CD4-positive, alpha-beta T cell treated with Interleukin-17A for 4 hours (primary cell): ENCODE measurements at places on chromosomes 5 and 9.

DNA sequence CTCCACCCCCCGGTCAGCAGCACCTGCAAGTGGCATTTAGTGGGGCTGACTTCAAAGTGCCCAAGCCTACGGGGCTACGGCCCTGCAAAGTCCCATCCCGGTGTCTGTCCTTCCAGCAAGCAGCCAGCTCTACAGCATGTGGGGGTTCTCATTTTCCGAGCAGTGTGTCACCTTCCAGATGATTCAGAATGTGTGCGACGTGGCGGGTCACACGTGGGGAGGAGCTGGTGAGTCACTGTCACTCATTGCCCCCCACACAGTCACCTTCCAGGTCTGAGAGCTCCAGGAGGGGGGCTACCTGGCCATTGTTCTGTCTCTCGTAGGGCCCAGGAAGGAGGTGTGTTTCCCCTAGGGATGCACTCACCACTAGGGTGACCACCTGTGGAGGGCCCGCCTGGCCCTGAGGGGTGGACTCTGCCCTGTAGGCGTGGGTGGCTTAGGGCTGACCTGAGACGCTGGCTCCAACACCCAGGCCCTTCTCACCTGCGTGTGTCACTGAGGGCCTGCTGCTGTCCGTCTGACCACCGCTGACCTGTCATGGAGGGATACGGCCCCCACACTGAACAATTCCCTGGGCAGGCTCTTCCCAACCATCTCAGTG lies 70.2 kb downstream of the SEMA4D start:
- DNase-seq = peak; percentile 83

- no peak for DNase-seq
Measured at GRCh38 chr5:1183424-1184162, 17.8 kb upstream of the SLC6A19 start.

DNA sequence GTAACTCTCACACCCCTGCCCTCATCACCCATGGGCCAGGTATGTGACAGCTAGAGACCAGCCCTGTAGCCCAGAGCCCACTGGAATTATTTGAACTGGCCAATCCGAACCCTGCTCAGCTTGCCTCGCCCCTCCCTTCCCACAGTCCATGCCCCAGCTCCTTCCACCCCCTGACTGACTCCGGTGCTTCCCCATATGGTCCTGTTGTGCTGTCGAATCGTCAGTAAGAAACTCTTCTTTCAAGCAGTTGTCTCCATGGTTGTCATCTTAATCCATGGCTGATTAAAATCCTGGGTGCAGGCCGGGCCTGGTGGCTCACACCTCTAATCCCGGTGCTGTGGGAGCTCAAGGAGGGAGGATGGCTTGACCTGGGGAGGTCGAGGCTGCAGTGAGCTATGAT lies 118.5 kb downstream of the COL23A1 start:
- no peak for DNase-seq

GRCh38 chr5:74355041-74355824 lies 285.3 kb downstream of the ENC1 start:
- no peak for DNase-seq

- no peak for DNase-seq
Measured at GRCh38 chr5:132591145-132591544, 34.4 kb downstream of the RAD50 start.

DNA sequence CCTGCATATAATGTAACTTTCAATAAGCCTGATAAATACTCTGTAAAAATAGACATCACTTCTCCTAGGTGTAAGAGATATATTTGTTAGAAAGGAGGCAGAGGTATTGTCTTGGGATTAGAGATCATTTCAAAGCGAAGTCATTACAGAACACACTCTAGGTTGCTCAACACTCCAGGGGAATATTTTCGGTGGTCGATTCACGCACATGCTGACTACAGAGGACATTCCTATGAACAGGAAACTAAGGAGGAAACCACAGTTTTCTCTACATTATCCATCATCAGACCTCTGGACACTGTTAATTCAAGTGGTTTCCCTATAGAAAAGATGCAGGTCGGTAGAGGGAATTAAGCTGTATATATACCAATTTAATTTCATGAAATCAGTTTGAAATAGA lies 370.0 kb downstream of the NDUFS4 start:
- no peak for DNase-seq

- DNase-seq = no peak
Measured at GRCh38 chr9:95024097-95024671, 293.3 kb downstream of the FANCC start.

- DNase-seq = no peak
Measured at GRCh38 chr5:176176231-176176630, 62.0 kb upstream of the SIMC1 start.

DNA sequence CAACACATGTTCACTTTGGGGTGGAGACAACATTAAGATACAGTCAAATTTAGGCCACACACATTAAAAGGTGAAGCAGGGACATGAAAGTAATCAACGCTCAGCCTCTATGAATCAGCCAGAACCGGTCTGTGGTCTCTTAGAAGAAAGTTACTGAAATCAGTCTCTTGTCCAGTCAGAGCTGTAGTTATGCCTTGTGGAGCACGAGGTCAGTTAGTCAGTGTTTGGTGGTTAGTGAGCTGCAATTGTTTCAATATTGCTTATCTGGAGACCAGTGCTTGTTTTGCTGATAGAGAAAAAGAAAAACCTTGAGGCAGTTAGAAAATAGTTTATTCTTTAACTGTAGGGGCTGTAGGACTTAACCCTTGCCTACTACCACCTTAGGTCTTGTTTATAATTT lies 157.8 kb upstream of the RASEF start:
- DNase-seq = no peak

DNA sequence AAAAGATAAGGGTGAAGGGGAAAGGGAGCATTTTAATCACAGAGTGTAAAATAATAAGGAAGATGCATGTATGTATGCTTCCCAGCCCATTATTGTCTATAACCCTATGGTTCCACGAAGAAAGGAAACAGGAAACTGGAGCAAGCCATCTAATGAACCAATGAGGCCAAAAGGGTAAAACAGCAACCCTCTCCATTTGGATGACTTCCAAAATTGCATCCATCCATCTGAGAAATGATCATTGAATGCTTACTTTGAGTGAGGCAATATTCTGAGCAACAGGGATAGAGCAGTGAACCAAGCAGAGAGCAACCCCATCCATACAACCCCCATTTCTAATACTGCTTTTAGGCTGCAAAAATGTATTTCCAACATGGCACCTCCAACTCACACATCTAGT lies 46.9 kb downstream of the ARL15 start:
- no peak for DNase-seq

DNA sequence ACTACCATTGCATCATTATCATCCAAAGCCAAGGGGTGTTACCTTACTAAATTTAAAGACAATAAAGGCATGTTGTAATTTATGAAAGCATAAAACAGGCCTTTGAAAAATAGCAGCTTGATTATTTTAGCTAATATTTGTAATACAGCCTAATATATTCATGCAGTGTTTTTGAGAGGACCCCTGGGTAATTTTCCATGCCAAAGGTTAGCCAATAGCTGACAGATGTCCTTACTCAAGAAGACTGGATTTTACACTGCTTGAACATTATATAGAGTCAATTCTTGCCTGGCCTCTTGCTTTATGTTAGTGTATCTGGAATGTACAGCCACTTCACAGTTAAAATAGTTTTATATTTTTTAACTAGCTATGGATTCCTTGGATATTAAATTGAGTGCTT lies 337.8 kb upstream of the PAPPA start:
- DNase-seq = no peak

GRCh38 chr5:131460867-131461572 lies 174.0 kb downstream of the RAPGEF6 start:
- no peak for DNase-seq
